ENCODE measurements at places on chromosomes 13 and 19. TPM values are rescaled to one million over a fixed set of nuclear protein-coding genes. Genes with fewer than 3 reads are reported as not detected.
A peak's percentile ranks its signal among the peaks of the same experiment; 100 is the strongest.

- no peak for DNase-seq
Observed at GRCh38 chr13:48586591-48587103, 53.8 kb upstream of the RCBTB2 start.

- no peak for DNase-seq
Observed at GRCh38 chr19:33275559-33275932, 26.8 kb downstream of the CEBPA start.

GRCh38 chr13:80584785-80585184, 243.9 kb upstream of the SPRY2 start:
- no peak for DNase-seq

- DNase-seq: no peak
Observed at GRCh38 chr19:4046362-4046691, 20.4 kb downstream of the ZBTB7A start.

DNA sequence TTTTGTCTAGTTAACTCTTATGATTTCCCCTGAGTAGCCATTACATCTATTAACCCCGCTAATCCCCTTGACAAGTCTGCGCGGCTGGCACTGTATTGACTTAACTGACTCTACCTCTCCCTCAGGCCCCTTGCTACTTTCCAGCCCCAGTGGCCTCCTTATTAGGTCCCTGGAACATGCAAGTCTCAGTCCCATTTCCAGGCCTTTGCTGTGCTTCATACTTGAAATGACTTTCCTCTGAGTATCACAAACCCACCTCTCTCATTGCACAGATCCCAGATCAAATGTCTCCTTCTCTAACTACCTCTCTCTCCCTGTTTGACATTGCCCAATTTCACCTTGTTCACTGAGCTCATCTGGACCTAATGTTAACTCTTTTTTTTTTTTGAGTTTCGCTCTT, 13.2 kb downstream of the SPACA6 start:
- no peak for DNase-seq

DNA sequence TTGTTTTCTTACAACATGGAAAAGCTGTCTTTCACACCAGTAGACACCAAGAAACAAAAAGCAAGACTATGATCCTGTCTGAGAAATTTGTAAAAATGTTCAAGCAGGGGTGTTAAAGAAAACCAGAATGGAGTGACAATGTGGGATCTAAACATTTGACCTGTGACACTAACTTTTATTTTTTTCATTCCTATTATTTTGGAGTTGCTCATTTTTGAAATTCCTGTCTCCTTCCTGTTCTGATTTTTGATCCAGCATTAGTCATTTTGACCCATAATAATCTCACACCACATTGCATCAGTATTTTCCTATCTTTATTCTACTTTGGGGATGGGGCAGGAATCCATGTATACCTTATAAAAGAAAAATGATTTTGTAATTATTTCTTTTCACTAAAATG, 164.2 kb downstream of the DLEU7 start:
- DNase-seq: no peak

- peak; percentile 73 for DNase-seq
Observed at GRCh38 chr19:49436381-49437017, 4.8 kb downstream of the SLC17A7 start.

DNA sequence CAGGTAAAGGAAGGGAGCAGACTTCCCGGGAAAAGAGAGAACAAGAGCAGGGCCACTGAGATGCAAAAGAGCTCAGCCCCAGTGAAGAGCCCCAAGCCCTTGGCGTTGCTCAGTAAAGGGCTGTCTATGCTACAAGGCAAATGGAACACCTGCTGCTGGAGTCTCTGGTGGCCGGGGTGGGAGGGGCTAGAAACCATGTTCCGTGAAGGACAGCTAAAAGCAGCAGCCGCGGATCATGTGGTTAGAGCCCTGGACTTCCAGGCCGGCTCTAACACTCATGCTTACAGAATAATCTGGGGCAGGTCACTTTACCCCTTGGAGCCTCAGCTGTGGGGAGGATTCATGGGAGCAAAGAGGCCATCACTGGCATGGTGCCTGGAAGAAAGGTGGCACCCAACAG, 17.8 kb downstream of the POU2F2 start:
- no peak for DNase-seq

GRCh38 chr13:105962080-105962479, 573.4 kb downstream of the EFNB2 start:
- no peak for DNase-seq

GRCh38 chr19:40933025-40933424, 51.0 kb upstream of the CYP2A7 start:
- DNase-seq: no peak

DNA sequence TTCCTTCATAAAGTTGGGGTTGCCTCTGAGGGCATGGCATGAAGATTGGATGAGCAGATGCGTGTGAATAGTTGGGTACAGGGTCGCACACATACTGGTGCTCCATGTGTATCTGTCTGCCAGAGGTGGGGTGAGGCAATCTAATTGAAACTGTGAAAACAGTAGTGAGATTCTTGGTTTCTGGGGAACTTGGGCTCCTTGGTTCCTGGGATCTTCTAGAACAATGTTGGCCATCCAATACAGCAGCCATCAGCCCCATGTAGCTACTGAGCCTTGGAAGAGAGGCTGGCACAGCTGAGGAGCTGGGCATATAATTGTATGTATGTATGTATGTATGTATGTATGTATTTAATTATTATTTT, 616 bp downstream of the FCHO1 start:
- DNase-seq: no peak

DNA sequence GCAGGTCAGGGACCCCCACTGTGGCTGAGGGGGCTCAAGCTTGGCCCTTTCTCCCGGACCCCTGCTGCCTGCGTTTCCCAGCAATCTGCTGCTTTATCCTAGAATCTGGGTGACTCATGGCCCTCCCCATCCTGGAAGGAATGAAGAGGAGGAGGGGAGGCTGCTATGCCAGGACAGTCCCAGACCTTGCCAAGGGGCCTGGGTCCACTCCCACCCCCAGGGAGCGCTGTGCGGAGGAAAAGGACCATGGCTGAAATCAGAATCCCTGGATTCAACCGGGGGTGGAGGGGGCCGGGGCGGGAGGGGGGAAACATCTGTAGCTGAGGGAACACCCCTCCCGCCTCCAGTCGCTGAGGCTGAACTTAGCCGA, 20.5 kb downstream of the ZNF114 start:
- no peak for DNase-seq

DNA sequence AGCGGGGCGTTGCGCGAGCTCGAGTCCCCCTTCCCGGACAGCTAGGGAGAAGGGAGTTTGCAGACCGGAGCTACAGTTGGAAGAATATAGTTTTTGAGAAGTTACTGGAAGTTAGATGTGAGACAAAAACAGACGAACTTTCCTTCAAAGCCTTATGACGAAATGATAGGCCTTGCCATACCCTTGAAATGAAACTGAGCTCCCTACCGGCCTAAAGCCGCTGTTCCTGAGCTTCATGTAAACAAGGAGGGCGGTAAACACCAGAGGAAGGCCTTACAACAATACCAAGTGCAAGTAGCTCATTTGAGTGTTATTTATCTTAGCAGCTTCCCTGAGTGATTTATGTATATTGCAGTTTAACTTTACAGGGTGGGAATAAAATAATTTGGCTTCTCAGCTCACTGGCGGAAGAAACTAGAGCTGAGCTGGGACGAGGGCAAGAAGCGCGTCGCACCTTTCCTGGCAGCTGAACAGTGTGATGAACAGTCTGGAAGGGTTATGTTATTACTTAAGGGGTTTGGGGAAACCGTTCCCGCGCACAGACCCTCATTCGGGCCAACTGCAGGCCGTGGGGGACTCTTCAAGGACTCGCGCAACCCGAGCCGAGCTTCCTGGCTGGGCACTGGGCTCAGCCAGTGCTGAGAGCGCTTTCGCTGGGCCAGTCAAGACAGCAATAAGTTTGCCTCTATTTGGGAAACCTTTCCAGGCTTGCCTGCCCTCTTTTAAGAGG, 111.2 kb downstream of the KCNRG start:
- no peak for DNase-seq

- DNase-seq: no peak
Observed at GRCh38 chr19:19538061-19538784, at the start of gene CILP2. Gene CILP2 (plus strand): TSS chr19:19538265. CDS start chr19:19538350, 85 bp downstream.

GRCh38 chr19:8142513-8142900, 6.9 kb downstream of the FBN3 start:
- DNase-seq: no peak

DNA sequence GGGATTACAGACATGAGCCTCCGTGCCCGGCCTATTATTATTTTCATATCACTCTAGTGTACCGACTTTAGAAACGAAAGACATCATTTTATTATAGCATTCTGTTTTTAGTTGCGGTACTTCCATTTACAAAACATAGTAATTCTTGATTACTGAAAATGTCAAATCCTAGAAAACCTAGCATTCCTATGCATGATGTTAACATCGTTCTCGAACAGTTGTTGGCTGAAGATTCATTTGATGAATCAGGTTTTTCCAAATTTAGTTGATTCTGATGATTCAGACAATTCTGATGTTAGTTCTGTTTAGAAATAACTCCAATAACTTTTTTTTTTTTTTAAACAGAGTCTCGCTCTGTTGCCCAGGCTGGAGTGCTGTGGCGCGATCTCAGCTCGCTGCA, 11.5 kb upstream of the MTRF1 start:
- no peak for DNase-seq

GRCh38 chr19:33465371-33465770, 56.2 kb downstream of the PEPD start:
- DNase-seq: no peak

- DNase-seq: no peak
Observed at GRCh38 chr19:12899891-12900518, 9.0 kb downstream of the GCDH start.

DNA sequence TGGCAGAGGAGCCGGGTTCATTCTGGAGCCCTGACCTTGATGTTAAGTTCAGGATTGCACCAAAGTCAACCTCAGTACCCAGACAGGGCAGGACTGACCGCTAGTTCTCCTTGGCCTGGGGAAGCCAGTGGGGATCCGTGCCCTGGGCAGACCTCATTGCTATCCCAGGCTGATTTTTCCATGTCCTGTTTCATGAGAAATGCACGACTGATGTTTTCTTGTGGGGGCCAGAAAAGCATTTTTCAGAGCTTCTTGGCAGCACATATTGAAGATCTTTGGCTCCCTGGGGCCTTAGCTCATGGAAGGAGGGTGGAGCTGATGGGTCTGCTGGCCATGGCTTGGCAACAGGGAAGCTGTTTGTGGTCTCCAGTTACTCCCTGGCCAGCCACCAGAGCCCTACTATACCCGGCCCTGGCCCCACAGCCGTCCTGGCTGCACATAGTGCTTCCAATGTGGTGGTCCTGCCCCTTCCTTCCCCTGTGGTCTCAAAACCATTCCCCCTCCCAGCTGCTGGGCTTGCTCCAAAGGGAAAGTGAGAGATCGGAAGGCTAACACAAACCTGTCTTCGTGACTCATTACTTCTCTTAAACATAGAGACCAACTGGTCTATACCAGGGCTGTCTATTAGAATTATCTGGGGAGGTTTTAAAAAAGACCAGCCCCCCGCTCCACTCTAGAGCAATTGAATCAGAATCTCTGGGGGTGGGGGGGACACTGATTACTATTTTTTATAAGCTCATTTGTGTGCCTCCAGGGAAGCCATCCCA, 11.2 kb downstream of the IL17D start:
- no peak for DNase-seq

DNA sequence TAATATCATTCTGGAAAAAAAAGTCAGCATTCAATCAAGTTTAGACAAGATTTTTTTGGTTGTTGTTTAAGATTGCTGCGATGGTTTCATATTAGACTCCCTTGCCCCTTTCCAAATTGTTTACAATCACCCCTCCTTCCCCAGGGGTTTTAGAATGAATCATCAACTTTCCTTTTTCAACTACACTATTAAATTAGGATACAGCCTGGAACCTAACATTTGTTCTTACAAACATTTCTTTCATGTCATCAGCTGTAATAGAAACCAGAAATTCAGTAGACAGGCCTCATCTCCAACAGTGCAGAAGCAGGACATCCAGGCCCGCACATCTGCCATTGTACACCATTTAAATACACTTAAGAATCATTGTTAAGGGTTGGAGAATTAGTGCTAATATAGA, 44.4 kb upstream of the WDFY2 start:
- no peak for DNase-seq

F10 gene
- 0.91 TPM for total RNA-seq

TUBB4A gene
- total RNA-seq: 52.7 TPM

TMEM59L gene
- 28.9 TPM for total RNA-seq

OR10H1 gene
- not detected for total RNA-seq

SIGLECL1 gene
- total RNA-seq: not detected

FBXO17 gene
- 4.4 TPM for total RNA-seq

FCHO1 gene
- total RNA-seq: 25.9 TPM

MUC16 gene
- not detected for total RNA-seq

OR7D2 gene
- total RNA-seq: not detected

KLK1 gene
- not detected for total RNA-seq

CYSLTR2 gene
- 1.5 TPM for total RNA-seq

VAV1 gene
- total RNA-seq: 1.8 TPM

TMEM255B gene
- total RNA-seq: 7.9 TPM

NDFIP2 gene
- 28.9 TPM for total RNA-seq

All from cerebellum (tissue), 4 donors.